Dorsolateral prefrontal cortex (tissue), 122 donors: ENCODE measurements at places on chromosomes 4 and X.
A peak's percentile ranks its signal among the peaks of the same experiment; 100 is the strongest.

- DNase-seq: no peak
Observed at GRCh38 chr4:112318239-112319142, 21.3 kb downstream of the ALPK1 start.

- no peak for DNase-seq
Observed at GRCh38 chrX:68109162-68109561, 324.1 kb downstream of the OPHN1 start.

DNA sequence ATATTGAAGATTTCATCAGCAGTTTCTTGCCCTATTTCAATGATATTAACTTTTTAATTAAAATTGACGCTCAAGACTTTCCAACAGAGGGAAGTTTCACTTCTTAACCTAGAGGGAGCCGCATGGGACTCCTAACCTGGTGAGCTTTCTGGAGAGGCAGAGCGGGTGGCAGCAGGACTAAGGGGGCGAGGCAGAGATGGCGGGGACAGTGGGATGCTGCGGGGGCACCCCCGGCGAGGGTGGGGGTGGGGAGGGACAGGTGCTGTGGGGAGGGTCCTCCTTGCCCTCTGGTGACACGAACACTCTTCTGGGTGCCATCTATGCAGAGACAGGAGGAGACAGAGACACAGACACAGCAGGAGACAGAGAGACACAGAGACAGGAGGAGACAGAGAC lies 104.4 kb downstream of the ADRA2C start:
- peak; percentile 17 for DNase-seq

DNA sequence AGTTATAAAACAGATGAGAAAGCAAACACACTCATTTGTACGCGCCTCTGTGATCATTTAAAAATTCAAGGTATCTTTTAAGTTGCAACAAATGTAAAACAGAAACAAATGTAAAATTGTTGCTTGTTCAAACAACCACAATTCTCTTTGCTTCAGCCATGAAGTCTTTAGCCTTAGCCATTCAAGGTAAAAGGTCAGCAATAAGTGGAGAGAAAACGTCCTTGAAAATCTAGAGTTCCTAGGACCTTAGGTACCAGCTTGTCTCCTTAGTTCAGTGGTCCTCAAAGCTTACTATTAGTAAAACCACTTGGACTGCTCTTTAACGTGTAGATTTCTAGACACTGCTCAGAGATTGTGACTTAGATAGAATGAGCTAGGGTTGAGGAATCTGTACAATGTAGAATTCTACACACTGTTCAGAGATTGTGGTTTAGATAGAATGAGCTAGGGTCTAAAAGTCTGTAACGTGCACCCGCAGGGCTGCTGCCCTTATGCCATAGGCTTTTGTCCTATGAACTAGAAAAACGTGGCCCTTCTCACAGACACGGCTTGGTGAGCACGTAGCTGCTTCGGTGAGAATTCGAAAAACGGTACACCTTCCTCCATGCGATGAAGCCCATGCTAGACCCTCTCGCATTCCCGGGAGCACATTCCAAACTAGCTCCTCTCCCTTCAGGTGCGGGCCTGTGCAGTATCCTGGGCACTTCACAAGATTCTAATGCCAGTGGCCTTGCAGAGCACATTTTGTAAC lies 1.7 kb downstream of the PLAC8 start:
- no peak for DNase-seq

DNA sequence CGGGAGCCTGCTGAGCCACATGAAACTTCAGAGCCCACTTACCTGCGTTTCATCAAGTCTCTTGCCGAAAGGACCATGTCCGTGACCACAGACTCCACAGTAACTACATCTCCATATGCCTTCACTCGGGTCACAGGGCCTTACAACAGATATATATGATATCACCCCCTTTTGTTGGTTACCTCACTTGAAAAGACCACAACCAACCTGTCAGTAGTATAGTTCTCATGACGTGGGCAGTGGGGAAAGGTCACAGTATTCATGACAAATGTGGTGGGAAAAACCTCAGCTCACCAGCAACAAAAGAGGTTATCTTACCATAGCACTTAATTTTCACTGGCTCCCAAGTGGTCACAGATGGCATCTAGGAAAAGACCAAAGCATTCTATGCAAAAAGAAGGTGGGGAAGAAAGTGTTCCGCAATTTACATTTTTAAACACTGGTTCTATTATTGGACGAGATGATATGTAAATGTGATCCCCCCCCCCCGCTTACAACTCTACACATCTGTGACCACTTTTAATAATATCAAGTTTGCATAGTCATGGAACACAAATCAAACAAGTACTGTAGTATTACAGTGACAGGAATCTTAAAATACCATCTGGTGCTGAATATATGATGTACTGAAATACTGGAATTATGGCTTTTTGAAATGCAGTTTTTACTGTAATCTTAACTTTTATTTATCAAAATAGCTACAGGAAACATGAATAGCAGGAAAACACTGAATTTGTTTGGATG lies 129.9 kb downstream of the TET2 start:
- no peak for DNase-seq
